ENCODE measurements at places on chromosomes 12 and 14. TPM values are rescaled to one million over a fixed set of nuclear protein-coding genes. Genes with fewer than 3 reads are reported as not detected.

TOMM20L gene
- total RNA-seq = not detected

FAM181A gene
- not detected for total RNA-seq

KRT79 gene
- not detected for total RNA-seq

OTX2 gene
- not detected for total RNA-seq

MDGA2 gene
- not detected for total RNA-seq

AHNAK2 gene
- total RNA-seq = 164 TPM

IL26 gene
- not detected for total RNA-seq

DNAJC22 gene
- 0.20 TPM for total RNA-seq

C1RL gene
- total RNA-seq = 43.4 TPM

NRIP2 gene
- total RNA-seq = not detected

SIRT4 gene
- total RNA-seq = 0.73 TPM

All from subcutaneous preadipocyte (primary cell).